ENCODE measurements at places on chromosomes 7 and 10.

DNA sequence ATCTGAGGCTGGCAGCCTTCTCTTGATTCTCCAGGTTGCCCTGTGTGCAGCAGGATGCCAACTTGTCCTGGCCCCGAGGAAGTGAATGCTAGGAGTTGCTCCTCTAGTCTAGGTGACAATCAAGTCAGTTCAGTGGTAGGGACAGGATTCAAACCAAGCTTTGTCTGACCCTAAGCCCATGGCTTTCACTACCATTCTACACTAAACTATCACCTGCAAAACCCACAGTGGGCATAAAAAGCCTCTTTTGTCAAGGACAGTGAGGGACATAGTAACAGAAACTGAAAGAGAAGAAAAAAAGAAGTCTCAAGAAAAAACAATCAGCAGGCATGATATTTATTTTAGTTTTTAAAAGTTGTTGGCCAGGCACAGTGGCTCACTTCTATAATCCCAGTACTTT, 33.5 kb downstream of the KCNMA1 start:
- no peak for DNase-seq

GRCh38 chr7:150803161-150803860, 2.7 kb downstream of the TMEM176A start:
- DNase-seq, result no peak

DNA sequence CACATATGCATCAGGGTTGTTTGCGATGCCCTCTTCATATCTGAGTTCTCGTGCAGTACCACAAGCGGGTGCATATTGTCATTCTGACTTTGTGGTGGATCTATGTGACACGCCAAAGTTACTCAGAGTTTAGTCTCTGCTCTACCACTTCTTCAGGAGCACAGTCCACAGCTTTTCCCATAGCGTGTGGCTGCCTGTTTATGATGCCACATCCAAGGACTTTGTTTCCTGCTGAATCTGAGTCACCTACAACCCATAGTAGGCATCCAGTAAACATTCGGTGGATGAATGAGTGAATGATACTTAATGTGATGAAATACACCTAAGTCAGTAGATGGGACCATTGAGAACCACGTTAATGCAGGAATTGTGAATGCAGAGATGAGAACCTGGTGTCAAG, 15.0 kb downstream of the ADRA2A start:
- DNase-seq, result no peak

- no peak for DNase-seq
These were observed 28.4 kb downstream of the CDK6 start for GRCh38 chr7:92808006-92808405.

DNA sequence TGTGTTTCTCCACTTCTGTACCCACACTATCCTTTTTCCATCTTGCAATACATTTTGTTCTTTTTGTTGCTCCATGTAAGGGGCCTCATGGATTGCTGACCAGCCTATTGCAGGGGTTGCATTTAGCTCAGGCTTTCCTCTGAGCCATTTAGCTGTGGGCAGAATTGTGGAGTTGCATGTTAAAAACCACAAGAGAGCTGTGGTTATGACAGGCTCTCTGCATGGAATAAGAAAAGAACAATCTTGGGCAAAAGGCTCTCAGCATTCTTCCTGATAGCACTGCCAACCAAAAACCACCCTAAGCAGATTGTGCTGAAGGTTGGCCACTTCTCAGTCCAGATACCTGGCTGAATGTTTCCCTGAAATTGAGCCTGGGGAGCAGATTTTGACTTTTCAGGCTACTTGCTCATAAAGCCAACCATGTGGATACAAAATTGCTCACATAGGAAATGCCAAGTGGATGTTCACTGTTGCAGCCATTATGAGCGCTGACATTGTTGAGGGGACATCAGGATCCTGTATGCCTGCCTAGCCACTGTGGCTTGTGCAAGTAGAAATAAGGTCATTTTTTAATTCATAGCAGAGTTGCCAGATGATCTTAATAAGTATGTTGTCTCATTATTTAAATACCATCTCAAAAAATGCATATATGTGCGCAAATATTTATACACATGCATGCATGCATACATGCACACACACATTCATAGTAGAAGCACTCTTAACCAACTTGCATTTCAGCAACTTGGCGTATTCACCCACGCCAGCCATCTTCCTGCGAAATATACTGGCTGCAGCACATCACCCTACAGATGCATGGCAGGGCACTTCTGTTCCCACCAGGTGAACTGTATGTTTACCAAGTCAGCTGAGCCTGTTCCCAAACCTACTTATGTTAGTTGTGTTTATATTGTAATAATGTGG, 695.4 kb downstream of the LRMDA start:
- no peak for DNase-seq

DNA sequence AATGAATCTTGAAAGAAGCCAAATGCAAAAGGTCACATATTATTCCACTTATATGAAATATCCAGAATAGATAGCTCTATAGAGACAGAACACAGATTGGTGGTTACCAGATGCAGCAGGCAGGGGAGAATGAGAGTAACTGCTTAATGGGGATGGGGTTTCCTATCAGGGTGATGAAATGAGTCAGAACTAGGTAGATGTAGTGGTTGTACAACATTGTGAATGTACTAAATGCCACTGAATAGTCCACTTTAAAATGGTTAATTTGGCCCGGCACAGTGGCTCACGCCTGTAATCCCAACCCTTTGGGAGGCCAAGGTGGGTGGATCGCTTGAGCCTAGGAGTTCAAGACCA, 9.4 kb upstream of the SLC25A28 start:
- no peak for DNase-seq

DNA sequence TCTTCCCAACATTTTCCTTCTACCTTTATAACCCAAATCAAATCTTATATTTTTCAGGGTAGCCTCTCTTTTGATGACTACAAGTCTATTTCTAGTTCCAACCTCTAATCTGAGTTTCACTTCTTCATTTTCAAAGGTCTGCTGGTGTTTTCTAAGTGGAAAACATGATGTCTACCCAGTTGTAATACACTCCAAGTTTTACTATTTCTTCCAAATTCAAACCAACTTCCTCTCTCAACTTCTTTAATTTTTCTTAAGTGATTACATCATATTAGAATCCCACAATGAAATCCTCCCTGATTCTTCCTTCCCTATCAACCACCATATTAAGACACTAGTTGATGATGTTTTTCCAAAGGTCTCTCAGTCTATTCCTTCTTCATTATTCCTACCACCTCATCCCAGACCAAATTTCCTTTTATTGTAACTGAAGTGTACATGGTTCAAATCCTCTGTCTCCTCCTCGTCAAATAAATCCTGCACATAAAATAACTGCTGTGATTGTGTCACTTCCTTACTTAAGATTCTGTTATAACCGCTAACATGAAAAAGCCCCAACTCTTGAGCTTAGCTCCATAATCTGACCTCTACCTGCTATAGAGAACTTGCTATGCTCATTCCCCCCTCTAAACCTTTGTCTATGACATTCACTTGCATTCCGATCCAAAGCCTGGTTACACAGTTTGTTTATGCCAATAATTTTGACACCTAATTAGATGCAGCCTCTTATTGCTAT, 12.7 kb downstream of the TAS2R38 start:
- DNase-seq, result no peak

Measured in CD4-positive, alpha-beta T cell treated with Interleukin-21 for 1 hour (primary cell).